DMS 273 treated with DMSO at 0.1 percent for 48 hours (cell line): ENCODE measurements at places on chromosomes 11 and 22.

DNA sequence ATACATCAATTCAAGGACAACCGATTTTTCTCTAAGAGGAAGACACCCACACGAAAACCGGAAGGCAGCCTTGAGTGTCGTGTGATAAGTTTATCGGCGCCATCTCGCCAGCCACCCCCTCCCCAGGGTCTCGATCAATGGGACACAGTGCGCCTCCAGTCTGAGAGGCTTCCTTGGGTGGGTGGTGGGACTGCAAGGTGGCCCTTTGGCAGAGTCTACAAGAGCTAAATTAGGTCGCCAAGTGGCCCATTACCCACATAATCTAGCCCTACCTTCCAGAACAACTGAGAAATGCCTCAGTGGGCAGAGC is 64.0 kb downstream of the CD6 start:
- no peak for DNase-seq

DNA sequence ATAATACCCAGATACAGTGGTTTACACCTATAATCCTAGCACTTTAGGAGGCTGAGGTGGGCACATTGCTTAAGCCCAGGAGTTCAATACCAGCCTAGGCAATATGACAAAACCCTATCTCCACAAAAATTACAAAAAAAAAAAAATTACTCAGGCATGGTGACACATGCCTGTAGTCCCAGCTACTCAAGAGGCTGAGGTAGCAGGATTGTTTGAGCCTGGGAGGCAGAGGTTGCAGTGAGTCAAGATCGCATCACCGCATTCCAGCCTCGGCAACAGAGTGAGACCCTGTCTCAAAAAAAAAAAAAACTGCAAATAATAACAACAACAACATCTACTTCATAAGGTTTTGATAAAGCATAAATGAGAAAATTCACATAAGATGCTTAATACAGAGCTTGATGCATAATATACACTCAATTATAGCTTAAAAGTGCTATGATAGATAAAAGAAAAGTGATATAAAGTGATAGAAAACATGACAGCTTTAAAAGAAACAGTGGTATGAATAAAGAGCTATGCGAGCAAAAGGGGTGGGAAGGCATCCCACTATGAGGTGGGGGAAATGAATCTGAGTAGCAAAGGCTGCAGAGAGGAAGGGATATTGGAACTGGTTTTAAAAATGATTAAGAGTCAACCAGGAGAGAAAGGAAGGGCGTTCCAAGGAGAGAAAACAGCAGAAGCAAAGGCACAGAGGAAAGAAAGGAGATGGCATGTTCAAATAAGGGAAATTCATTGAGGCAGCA is 197.6 kb downstream of the KIF18A start:
- DNase-seq, result no peak

DNA sequence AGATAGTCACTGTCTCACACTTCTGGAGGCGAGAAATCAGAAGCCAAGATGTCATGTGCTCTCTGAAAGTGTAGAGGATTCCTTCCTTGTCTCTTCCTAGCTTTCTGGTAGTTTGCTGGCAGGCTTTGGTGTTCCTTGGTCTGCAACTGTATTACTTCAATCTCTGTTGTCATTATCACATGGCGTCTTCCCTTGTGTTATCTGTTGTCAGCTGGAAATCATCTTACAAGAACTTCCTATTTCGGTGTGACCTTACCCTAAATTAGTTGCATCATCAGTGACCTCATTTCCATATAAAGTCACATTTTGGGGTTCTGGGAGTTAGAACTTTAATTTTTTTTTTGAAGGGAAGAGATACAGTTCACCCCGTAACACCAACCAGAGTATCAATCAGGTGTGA is 3.3 kb upstream of the LIN7C start:
- DNase-seq, result no peak

DNA sequence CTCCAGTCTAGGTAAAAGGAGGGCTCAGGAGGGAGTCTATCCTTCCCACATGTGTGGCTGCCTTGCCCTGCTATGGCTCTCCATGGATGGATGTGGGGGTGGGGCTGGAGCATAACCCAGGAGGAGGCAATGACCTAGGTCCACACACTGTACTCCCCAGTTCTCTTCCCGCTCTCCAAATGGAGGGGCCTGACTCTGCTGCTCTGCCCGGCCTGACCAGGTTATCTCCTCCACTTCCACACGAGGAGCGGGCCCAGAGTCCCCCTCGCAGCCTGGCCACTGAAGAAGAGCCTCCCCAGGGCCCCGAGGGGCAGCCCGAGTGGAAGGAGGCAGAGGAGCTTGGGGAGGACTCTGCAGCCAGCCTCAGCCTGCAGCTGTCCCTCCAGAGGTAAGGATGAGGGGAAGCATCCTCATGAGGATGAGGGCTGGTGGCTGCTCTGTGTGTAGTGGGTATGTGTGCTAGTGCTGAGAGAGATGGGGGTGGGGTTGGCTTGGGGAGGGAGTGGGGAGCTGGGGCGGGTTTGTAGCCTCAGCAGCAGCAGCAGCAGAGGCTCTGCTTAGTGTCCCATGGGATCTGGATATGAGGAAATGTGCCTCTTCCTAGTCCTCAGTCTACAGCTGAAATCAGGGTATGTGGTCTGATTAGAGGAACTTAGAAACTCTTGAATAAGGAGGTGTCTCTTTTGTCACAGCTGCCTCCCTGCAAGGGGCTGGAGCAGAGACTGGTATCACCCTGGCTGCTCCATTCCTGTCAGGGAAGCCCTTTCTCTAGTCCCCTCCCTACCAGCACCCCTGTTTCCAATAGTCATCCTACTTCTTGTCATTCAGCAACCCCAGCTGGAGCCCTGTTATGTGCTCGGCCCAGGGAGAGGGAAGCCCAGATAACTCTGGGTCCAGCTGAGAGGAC is 54.1 kb downstream of the CEP164 start:
- no peak for DNase-seq

GRCh38 chr11:132712466-132712865 is 819.8 kb downstream of the OPCML start:
- no peak for DNase-seq

DNA sequence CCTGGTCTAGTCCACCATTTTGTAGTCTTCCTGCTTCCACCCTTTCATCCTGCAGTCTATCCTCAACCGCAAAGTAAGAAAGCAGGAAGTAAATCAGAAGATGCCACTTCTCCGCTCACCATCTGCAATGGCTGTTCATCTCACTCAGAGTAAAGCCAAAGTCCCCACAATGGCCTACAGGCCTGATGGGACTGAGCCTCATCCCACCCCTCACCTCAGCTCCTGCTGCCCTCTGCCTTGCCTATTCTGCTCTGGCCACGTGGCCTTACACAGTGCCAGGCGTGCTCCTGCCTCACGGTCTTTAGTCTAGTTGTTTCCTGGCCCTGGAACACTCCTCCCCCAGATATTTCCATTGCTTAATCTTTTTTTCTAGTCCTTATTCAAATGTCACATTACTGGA is 95.5 kb downstream of the USP35 start:
- no peak for DNase-seq

GRCh38 chr11:116352881-116353280 is 419.9 kb downstream of the BUD13 start:
- DNase-seq, result no peak
